Immature natural killer cell (primary cell): ENCODE measurements at places on chromosomes 5 and 9. TPM values are rescaled to one million over a fixed set of nuclear protein-coding genes. Genes with fewer than 3 reads are reported as not detected.

- no peak for DNase-seq
These were observed 247.4 kb downstream of the PRELID2 start for GRCh38 chr5:145587710-145588109.

- DNase-seq: no peak
These were observed 1.6 kb downstream of the NREP start for GRCh38 chr5:111755345-111755941.

- no peak for DNase-seq
These were observed 46.0 kb upstream of the SHC3 start for GRCh38 chr9:89224633-89225032.

DNA sequence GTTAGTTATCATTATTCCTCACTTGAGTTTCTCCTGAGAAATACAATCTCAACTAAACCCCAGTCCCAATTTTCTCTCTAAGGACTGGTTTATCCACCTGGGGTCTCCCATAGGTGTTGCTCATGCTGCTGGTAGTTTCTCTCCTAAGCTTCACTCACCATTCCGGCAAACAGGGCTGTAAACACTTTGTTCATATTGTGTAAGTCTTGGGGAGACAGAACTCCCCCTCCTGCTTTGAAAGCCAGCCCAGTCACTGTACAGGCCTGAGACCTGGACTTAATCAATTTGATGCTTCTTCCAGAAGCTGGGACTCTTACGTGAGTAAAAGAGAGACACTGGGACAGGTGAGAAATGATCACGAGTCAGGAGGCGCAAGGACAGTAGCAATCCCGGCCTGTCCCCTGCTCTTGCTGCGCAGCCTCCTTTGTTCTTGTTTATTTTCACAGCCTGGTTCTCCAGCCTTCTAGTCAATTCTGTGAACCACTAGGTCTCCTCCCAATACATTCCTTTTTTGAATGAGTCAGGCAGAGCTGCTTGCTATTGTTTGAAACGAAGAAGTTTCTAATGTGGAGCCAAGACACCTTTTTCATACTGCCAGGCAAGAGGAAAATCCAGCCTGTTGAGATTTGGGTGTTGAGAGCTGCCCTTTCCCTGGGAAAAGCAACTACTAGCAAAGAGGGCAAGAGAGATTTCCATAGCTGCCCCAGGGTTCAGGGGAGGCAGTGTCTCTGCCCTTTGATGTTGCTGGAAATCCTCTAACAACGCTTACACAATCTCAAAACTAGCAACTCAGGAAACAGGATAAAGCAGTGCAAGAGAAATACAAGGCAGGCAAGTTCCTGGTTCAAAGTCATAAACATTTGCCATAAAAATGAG lies 9.2 kb upstream of the SHROOM1 start:
- DNase-seq: no peak

DNA sequence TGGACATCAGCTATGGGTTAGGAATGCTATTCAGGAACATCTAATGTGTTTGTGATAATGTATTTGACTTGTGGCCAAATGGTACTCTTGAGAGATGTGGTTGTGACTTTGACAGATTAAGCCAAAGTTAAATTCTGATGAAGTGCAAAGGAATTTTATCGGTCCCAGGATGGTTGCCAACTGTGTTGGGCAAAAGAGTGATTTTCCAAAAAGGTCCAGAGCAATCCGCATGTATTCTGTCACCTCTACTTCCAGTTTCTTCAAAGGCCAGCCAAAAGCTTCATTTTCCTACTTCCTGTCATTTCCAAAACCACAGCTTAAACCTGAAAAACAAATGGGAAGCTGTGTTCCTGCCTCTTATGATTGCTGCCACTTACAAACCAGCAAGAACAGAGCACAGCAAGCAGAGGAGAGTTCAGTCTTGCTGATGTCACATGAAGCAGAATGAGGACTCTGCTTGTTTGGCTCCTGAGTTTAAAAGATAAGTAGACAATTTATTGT lies 59.8 kb downstream of the MARCHF3 start:
- DNase-seq: no peak

- no peak for DNase-seq
These were observed 514.1 kb upstream of the MEF2C start for GRCh38 chr5:89397096-89397495.

GRCh38 chr9:2243666-2244555 lies 228.8 kb downstream of the SMARCA2 start:
- DNase-seq: no peak

- DNase-seq: peak; percentile 77
These were observed 2.9 kb downstream of the NR4A3 start for GRCh38 chr9:99824378-99825171.

GRCh38 chr9:78023003-78023741 lies 8.4 kb downstream of the GNAQ start:
- no peak for DNase-seq

GRCh38 chr9:1794547-1795270 lies 220.4 kb upstream of the SMARCA2 start:
- no peak for DNase-seq

GRCh38 chr9:22986556-22986955 lies 539.9 kb downstream of the DMRTA1 start:
- no peak for DNase-seq

GRCh38 chr5:194102-194501 lies 2.8 kb downstream of the LRRC14B start:
- no peak for DNase-seq

DNA sequence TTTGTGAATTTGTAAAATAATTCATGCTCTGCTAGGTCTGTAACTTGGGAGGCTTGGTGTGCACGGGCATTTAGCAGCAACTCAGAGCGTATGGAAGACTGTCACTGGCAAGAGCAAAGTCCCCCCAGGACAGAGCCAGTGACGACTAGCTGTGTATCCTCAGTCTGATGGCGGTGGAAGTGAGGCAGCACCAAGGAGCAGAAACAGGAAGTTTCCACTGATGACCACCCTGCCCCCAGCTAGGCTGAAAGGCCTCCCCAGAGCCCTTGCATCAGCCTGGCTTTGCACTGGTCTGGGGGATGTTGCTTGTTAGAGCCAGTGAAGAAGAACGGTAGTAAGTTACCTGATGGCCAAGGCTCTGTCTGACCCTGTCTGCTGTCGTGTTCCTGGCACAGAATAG lies 66.8 kb upstream of the ABL1 start:
- no peak for DNase-seq

DNA sequence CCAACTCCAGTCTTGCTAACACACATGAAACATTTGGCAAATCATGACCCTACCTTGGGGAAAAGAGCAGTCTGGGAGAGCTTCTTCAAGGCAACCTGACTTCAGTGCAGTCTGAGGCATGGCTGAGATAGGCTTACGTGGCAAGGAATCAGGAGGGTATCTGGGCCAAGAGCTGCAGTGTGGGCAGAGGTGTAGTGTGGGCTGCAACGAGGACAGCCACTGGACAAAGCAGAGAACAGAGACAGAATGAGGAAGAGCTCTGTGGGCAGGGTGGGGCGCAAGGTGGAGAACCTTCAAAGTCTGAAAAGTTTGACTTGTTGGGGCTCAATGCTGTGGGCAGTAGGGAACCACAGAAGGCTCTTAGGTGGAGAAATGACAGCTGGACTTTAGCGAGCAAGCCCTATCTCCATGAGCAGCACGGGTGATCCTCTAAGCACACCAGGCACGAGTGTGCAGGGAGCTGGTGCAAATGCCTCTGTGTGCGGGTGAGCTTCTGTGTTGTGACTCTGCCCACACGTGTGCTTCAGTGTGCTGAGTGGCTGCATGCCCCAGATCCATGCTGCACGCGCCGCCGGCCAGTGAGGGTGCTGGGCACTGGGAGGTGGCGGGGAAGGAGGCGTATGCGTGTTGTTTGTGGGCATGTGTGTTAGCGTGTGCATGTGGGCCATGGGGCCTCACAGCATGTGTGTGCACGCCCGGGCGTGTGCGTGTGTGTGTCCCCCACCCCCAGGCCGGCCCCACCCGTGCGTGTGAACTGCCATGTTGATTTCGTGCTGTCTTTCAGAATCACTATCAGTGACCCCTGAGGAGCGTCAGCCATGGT lies 23.3 kb downstream of the GOLGA2 start:
- no peak for DNase-seq

DNA sequence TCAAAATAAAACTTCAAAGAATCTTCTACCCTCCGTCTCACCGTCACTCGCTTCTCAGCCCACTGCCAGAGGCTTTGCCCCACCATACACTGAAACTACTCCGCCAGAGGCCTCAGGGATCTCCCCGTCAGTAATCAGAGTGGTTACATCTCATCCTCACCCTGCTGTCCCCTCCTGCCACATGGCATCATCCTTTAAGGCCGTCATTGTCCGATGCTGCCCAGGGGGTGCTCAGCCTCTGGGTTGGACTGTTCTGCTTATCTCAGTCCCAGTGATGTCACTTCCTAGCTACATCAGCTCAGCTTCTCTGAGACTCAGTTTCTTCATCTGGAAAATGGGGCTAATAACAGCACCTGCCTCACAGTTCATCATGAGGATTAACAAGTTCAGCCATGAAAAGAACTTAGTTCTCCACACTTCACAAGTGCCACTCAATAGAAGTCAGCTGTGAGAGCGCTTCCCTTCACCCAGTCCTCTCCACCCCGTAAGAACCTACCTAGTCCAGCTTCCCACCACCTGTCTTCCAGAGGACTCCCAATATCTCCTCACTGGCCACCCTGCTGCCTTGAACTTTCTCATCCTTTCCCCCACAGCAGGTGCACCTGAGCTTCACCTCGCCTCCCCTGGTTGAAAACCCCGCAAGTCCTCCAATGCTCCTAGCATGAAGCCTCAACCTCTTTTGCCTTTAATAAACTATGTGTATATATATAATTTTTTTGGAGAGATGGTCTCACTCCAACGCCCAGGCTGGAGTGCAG lies 2.8 kb upstream of the IL3 start:
- DNase-seq: no peak

DNA sequence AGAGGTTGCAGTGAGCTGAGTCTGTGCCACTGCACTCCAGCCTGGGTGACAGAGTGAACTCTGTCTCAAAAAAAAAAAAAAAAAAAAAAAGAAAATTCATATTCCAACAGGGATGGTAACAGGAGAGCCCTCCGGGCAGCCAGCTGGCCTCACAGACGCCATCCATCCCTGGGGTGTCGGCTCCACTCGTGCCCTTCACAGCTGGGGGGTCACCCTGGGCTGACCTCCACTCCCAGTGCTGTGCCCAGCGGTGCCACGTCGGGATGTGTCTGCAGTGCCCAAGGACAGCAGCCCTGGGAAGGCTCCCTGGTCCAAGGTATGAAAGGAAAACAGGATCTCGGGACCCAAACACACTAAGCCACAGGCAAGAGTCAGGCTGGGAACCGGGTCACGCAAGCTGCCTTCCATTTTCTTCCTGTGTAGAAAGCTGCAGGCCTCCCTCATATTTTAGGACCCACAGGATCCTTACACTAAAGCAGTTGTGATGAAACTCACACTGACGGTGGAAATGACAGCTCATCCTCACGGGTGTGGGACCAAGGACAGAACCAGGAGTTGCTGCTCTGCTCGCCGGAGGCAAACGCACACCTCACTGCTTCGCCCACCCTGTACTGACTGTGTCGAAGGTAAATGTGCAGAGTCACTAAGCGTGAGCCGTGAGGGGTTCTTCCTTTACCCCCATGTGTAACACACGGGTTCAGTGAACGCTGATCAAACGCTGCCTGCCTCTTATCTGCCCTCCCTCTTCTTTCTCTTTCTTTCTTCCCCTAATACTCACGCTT lies 5.3 kb downstream of the SLC12A7 start:
- peak; percentile 24 for DNase-seq

DNA sequence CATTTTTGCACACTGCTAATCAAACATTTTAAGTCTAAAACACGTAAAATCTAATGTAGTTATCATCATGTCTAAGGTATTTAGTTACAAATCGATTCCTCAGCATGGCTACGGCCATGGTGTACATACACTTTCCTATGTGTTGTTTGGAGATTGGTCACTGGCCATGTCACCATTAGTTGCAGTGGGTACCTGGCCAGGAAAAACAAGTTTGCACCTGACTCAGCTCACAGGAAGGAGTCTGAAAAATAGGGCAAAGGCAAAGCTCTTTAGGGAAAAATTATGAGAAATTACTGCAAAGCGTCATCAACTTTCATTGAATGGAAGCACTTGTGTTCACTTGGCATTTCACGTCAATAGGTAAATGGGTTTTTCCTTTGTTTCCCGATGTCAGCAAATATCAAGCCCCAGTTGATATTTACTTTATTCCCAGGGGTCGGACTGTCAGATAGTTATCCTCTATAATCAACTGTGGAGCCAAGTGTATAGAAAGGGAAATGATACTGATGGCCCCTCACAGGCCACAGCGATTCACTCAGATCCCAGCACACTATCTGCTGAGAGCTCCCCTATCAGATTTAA lies 626.0 kb upstream of the ADAMTS16 start:
- no peak for DNase-seq

DNA sequence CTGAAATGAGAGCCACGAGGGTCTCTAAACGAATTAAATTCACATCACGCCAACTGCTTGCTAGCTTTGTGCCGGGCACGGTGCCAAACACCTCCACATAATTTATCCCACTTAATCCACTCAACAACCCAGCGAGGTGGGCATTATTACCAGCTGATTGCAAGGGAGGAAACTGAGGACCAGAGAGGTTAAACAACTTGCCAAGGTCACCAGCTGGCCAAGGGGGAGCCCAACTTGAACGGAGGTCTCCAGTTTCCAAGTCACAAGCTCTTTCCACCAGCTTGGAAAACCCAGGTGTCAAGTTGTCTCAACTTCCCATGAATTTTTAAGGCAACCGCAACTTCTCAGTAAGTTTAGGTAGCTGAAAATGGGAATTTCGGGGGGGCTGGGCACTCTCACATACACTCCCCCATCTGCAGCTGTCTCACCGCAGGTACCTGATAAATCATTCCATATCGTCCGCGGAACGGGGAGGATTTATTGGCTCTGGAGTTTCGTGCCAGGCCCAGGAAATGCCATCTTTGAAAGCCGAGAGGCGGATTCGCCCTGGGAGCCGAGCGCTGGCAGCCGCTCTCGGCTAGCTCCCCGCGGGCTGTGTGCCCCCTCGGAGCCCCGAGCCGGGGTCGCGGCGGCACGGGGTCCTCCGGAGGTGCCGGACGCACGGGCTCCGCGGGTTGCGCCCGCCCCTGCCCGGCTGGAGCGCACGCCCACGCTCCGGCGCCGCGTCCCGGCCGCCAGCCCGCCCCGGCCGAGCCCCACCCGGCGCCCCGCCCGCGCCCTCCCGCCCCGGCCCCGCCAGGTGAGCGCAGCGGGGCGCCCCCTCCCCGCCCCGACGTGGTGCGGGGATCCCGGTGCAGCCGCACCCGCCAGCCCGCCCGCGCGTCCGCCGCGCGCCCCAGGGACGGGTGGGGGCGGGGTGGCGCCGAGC lies 617 bp downstream of the PTPN3 start:
- no peak for DNase-seq

Gene IQGAP2
- polyA plus RNA-seq: 43.6 TPM

Gene FGF1
- not detected for polyA plus RNA-seq

Gene CNTNAP3B
- polyA plus RNA-seq: not detected

Gene PCDHA11
- polyA plus RNA-seq: not detected

Gene LAMC3
- polyA plus RNA-seq: not detected

Gene SELENOP
- polyA plus RNA-seq: 2.1 TPM

Gene BSPRY
- 3.7 TPM for polyA plus RNA-seq

Gene ADAMTS2
- 0.03 TPM for polyA plus RNA-seq

Gene SPINK7
- not detected for polyA plus RNA-seq

Gene FCN1
- 24.2 TPM for polyA plus RNA-seq

Gene LVRN
- polyA plus RNA-seq: not detected
